ENCODE measurements at places on chromosomes 2 and 18.

DNA sequence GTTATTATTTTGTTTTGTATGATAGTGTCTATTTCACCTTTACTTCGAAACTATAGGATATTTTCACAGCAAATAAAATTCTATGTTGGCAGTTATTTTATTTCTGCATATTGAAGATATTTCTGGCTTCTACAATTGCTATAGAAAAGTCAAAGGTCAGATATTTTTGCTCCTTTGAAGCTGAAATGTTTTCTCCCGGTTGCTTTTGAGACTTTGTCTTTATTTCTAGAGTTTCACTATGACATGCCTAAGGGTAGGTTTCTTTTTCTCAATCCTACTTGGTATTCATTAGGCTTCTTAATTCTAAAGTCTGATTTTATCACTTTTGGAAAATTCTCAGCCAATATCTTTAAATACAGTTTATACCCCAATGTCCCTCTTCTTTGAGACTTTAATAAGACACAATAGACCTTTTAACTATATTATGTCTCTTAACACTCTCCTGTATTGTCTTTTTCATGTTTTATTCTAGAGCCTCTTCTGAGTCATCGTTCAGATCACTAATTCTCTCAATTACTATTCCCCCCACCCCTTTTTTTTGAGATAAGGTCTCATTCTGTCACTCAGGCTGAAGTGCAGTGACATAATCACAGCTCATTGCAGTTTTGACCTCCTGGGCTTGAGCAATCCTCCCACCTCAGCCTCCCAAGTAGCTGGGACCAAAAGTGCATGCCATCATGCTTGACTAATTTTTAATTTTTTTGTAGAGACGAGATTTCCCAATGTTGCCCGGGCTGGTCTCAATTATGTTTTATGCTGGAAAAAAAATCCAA is 50.5 kb downstream of the USP37 start:
- no peak for DNase-seq

DNA sequence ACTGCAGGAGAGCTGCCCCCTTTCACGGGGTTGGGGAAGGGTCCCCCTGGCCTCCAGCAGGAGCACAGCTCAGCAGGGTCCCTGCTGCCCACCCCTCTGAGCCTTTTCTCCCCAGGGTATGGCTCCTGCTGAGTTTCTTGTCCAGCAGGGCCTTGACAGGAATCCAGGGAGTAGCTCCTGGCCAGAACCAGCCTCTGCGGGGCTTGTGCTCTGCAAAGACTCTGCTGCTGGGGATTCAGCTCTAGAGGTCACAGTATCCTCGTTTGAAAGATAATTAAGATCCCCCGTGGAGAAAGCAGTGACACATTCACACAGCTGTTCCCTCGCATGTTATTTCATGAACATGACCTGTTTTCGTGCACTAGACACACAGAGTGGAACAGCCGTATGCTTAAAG is 21.2 kb downstream of the FOSL2 start:
- no peak for DNase-seq

GRCh38 chr2:47177043-47177565 is 22.0 kb upstream of the STPG4 start:
- no peak for DNase-seq

DNA sequence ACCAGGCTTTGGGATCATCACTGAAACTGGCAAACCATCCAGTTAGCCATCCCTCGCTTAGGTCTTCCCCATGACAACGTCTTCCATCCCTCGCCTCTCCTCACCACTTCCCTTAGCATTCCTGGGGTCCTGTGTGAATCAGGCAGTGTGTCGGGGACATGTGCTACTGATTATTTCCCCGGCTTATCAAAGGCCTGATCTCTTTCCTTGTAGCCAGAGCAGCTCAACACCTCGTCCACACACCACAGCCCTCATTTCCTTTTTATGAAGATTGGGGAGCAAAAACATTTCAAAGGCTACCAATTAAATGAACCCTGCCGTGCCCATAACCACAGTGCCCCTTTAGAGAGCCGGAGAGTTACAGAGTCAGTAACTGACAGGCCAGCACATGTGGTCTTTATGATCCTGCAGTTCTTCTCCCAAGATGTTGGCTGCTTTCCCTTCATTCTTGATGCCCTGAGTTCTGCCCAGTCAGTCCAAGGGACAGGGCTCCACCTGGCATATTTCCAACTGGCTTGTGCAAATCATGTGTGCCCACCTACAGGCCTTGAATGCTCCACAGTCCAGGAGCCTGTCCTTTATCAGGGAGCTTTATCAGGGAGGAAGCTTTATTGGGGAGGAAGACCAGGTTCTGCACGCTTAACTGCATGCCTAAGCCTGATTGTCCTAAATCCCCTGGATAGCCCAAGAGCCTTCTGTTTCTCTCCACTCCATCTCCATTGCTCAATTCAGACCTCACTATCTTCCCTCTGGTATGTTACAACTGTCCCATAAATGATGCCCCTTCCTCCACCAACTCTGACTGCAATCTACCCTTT is 343.1 kb downstream of the CYRIA start:
- DNase-seq: no peak

DNA sequence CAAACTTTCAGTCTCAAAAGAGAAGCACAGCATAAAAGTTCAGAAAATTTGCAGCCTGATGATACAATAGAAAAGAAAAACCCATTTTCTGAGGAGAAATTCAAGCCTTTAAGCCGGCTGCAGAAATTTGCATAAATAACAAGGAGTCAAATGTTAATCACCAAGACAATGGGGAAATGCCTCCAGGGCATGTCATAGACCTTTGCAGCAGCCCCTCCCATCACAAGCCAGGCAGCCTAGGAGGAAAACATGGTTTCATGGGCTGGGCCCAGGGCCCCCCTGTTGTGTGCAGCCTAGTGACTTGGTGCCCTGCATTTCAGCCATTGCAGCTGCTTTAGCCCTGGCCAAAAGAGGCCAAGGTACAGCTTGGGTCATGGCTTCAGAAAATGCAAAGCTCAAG is 54.1 kb upstream of the CAVIN2 start:
- DNase-seq: no peak

GRCh38 chr2:168814046-168814445 is 11.6 kb downstream of the NOSTRIN start:
- DNase-seq: no peak
